ENCODE measurements at places on chromosomes 2 and 18.
A peak's percentile ranks its signal among the peaks of the same experiment; 100 is the strongest.

GRCh38 chr2:30664761-30665358 lies 142.4 kb downstream of the CAPN13 start:
- peak; percentile 96 for DNase-seq

DNA sequence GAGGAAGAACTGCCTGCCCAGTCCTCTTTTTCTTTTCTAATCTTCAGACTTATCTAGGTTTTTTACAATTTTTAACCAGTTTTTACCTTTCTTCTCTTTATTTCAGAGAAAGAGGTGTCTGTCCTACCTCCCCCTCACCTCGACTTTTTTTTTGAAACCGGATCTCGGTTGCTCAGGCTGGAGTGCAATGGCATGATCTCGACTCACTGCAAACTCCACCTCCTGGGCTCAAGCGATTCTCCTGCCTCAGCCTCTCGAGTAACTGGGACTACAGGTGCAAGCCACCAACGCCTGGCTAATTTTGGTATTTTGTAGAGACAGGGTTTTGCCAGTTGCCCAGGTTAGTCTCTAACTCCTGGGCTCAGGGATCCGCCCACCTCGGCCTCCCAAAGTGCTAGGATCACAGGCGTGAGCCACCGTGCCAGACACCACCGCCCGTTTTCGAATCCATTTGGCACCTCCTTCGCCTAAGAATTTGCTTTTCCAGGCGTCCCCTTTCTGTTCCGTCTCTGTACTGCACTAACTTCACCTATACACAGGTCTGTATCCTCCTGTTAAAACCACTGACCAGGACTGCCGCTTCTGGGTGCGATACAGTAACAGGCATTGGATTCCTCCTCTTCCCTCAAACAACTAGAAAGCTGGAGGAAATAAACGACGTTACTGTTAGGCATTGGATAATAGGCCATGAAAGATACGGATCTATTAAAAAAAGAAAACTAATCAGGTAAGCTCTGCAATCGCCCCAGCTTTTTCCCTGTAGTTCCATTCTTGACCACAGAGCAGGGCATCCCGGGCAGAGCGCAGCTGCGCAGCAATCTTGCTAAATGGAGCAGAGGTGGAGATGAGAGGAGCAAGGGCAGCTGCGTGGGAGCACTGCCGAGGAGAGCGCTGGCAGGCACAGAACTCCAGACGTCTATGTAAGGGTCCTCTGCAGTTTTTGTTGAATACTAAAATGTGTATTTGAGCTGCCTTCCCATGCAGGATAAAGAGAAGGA lies 69.9 kb downstream of the ZC3H6 start:
- DNase-seq, result no peak

DNA sequence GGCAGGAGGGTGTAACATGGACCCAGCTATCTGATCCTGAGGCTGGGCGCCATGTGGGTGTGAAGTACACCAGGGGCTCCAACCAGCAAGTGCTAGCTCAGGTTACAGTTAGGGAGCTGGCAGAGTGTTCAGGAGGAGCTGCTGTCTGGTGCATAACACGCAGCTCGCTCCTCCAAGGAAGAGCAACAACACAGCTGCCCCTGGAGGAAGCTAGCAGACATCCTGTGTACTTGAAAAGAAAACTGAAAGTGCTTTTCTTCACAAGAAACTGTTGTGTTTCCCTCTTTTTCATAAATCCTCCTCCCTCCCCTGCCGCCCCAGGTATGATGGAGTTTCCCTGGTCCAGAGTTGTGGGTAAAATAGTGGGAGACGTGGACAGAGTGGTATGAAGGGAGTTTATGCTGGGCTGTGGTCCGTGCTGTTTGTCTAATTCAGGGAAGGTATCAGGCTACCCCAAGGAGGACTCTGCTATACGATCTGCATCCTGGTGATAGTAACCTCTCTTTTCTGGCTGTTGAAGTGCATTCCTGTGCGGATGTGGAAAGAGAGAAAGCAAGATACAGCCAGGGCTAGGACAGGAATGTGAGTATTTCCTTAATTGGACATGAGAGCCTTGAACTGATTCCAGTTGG lies 6.1 kb upstream of the LBH start:
- peak; percentile 75 for DNase-seq

- DNase-seq, result no peak
Observed at GRCh38 chr2:239654266-239654665, 253.4 kb upstream of the HDAC4 start.

DNA sequence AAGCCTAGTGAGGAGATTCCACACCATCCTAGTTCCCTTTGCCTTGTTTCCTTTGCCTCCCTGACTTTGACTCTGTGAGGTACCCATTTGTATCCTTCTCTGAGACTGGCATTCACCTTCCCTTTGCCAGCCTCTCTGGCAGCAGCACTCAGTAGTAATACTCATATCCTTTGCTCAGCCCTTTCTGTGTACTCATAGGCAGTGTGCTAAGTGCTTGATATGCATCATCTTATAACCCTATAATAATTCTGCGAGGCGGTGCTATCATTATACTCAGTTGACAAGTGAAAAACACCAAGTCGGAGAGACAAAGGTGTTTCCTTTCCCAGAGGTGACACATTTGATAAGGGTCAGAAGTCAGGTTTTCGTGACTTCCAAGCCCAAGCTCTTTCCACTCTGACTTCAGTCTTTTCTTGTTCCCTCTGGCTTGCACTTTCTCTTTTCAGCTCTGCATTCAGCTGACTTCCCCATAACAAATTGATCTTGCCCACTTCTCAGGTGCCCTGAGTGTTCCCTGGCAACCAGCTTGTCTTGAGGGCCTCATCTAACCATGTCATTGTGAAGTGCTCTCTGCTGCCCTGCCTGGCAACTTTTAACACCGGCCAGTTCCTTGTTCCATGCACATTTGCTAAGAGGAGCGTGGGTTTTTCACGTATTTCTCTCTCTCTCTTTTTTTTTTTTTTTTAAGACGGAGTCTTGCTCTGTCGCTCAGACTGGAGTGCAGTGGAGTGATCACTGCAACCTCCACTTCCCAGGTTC lies 94.5 kb upstream of the UPP2 start:
- DNase-seq, result no peak

- DNase-seq, result no peak
Observed at GRCh38 chr2:7420530-7420929, 503.3 kb downstream of the RNF144A start.

DNA sequence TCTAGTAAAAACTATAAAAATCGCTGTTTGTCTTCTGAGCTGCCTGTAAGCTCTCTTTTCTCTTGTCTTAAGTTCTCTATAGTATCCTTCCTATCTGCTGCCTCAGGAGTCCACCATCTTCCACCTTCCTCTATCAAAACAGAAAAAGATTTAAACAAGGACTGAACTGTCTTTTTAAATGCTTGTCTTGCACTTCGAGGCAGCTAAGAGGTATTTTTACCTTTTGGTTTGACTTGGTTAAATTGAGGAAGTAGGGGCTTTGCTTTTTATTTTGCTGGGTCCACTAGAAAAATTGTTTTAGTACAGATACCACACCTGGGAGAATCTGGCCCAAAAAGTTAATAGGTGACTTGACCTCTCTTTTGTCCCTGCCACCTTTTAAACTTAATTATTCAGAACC lies 12.2 kb downstream of the SESTD1 start:
- no peak for DNase-seq

DNA sequence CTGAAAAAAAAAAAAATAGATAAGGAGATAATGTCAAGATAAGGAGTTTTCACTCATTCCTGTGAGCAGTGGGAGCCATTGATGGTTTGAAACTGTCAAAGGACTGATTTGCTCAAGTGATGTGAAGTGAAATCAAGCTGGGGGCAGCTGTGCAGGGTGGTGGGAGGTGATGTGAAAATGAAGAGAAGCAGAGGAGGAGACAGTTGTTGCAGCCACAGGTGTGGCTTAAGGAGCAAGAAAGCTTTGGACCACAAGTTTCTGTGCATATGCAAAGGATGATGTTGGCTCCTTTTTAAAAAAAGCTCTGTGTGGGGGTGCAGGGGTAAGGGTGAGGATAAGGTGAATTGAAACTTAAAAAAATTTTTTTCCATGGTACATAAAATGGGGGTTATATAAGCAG lies 8.3 kb downstream of the EFR3B start:
- no peak for DNase-seq

- no peak for DNase-seq
Observed at GRCh38 chr18:54389143-54389505, 31.4 kb downstream of the C18orf54 start.

DNA sequence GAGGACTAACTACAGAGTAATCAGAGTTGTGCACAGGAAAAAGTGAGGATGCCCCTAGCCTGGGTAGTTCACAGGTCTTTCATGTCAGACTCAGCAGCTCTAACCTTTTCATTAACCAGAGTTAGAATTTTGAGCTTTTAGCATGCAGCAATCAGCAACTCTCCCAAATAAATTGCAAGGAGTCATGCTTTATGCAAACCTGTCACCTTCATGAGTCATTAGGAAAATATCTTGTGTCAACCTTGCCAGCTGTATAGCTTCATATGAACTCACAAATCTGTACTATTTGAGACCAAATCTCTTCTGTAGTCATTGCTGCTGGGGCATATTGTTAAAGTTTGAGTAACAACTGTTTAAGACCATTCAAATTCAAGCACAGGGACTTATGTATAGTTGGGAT lies 382.3 kb upstream of the NT5C1B start:
- DNase-seq, result no peak

GRCh38 chr2:39265315-39265714 lies 21.5 kb upstream of the CDKL4 start:
- no peak for DNase-seq

DNA sequence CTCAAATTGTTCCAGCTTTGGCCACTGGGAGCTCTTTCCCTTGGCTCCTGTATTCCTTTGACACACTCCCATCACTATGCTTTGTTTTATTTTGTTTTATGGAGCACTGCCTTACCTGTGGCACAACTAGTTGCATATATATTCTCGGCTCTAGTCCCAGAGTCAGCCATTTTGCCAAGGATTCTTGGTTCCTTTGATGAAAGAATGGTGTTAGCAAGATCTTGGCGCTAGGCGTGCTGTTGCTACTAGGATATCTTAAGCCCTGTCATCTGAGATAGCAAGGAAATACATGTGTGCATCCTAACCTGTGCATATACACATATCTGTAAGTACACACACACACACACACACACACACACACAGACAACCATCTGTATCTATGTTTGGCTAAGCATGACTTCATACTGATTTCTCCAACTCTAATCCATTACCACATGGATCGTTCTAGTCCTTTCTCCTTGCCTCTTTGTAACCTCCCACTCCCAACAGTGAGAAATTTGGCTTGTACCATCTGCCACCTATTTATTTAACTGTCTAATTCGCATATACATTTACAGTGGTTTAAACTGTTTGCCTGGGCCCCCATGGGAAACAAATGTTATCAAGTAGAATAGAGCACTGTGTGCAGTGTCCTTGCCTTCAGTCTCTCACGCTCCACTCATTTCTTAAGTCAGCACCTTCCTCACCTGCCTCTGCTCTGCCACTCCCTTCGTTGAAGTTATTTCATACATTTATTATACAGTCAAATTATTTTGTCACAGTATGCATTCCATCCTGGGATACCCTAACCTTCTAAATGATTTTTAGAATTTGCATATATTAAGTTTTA lies 137.5 kb upstream of the MAP3K20 start:
- no peak for DNase-seq

GRCh38 chr2:239120664-239121063 lies 272.8 kb downstream of the TWIST2 start:
- DNase-seq, result no peak

GRCh38 chr2:202140522-202141252 lies 67.6 kb downstream of the KIAA2012 start:
- DNase-seq, result peak; percentile 66

- DNase-seq, result no peak
Observed at GRCh38 chr2:180366481-180366880, 359.4 kb upstream of the CWC22 start.

- no peak for DNase-seq
Observed at GRCh38 chr2:237754182-237754581, 44.4 kb upstream of the RBM44 start.

- no peak for DNase-seq
Observed at GRCh38 chr2:203105996-203106395, 91.3 kb downstream of the NBEAL1 start.

- DNase-seq, result no peak
Observed at GRCh38 chr18:36771245-36771644, 57.6 kb downstream of the TPGS2 start.

GRCh38 chr2:167181134-167181533 lies 292.9 kb downstream of the XIRP2 start:
- DNase-seq, result peak; percentile 66

GRCh38 chr2:2738684-2739083 lies 407.6 kb upstream of the MYT1L start:
- no peak for DNase-seq

DNA sequence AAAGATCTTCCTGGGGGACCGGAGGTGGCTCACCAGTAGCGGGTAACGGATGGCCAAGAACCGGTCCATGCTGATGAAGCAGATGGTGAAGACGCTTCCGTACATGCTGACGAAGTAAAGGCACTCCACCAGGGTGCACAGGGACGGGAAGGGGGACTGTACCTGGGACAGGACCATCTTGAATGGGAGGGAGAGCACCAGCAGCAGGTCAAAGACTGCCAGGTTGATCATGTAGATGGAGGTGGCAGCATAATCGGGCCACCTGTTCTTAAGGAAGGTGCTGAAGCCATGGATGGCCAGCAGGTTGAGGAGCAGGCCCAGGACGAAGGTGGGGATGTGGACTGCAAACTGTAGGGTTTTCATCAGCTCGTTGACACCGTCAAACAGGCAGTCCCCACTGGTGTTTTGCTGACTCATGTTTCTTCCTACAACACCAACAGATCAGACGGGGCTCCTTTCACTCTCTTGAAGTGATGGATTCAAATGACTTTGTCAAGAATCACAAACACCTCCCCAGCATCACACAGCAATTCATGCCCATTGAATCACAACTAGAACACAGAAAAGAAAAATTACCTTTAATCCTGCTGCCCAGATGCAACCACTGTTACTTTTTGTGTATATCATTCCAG lies 14.4 kb downstream of the GPR55 start:
- no peak for DNase-seq

DNA sequence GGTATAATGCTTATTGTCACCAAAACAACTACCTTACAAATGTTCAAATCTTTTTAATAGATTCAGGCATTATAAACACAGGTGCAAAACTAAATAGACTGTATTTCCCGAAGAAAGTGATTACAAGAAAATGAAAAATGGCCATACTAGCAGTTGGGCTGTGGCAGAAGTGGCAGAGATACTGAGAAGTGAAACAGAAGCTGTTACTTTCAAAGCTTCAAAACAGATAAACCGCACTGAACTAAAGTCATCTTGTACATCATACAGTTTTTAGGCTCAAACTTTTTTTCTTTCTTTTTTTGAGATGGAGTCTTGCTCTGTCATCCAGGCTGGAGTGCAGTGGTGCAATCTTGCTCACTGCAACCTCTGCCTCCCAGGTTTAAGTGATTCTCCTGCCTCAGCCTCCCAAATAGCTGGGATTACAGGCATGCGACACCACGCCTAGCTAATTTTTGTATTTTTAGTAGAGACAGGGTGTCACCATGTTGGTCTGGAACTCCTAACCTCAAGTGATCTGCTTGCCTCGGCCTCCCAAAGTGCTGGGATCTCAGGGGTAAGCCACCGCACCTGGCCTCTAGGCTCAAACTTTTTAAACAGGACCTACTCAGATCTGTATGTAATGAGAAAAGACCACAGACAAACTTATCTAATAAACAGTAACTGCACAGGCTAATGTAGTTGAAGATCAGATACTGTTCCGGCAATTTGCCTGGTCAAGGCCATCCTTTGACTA lies 77.9 kb upstream of the SATB2 start:
- no peak for DNase-seq

GRCh38 chr2:133976659-133977058 lies 277.2 kb upstream of the MGAT5 start:
- DNase-seq, result no peak
